ENCODE measurements at places on chromosomes 16 and 17.

GRCh38 chr16:81996664-81997509 lies 14.4 kb downstream of the SDR42E1 start:
- DNase-seq, result no peak

GRCh38 chr17:55962951-55963401 lies 190.3 kb upstream of the ANKFN1 start:
- no peak for DNase-seq

GRCh38 chr17:49148171-49148570 lies 15.6 kb downstream of the B4GALNT2 start:
- DNase-seq, result no peak

- DNase-seq, result peak; percentile 22
These were observed 2.0 kb downstream of the HAS3 start for GRCh38 chr16:69107316-69107962.

GRCh38 chr17:15031975-15032374 lies 233.2 kb downstream of the PMP22 start:
- no peak for DNase-seq

- no peak for DNase-seq
These were observed 46.3 kb downstream of the COG7 start for GRCh38 chr16:23406546-23407240.

- peak; percentile 81 for DNase-seq
These were observed 34.7 kb downstream of the SBK1 start for GRCh38 chr16:28326881-28327610.

- DNase-seq, result no peak
These were observed 5.0 kb downstream of the LSM12 start for GRCh38 chr17:44061446-44061845.

DNA sequence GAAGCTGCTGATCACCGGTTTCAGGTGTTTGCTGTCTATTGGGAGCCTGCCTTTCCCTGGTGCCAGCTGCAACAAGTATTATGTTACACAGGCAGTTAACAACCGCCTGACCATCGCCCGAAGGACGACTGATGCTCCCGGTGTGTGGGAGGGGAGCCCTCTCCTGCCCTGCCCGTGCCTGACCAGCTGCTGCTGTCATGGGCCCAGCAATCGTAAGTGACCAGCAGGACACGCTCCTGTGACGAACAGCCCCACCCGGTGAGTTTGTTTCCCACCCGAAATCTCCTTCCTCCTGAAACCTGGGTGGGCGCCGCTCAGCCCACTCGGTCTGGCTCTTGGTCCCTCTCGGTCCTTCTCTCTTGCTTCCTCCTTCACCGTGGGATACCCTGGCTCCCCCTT lies 17.9 kb upstream of the UBE2I start:
- DNase-seq, result no peak

- no peak for DNase-seq
These were observed 22.3 kb downstream of the SEZ6 start for GRCh38 chr17:28983286-28984230.

- no peak for DNase-seq
These were observed 109.6 kb downstream of the KCNJ2 start for GRCh38 chr17:70278844-70279462.

- no peak for DNase-seq
These were observed 669.0 kb upstream of the CA10 start for GRCh38 chr17:52827526-52827925.

DNA sequence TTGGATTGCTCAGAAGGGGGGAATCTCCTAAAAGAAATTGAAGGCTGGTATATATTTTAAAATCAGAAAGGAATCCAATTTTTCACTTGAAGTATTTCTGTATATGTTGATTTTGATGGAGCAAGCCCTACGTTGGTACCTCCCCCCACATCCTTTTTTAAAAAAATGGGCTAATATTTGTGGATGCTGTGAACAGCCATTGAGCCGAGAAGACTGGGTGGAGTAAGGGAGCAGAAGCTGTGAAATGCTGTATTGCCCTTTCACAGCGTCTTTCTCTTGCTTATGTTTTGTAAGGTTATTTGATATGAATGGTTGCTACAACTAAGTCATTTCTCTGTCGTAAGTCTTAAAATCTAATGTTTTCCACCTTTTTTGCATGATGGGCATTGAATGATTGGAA lies 2.3 kb downstream of the PAFAH1B1 start:
- DNase-seq, result no peak

DNA sequence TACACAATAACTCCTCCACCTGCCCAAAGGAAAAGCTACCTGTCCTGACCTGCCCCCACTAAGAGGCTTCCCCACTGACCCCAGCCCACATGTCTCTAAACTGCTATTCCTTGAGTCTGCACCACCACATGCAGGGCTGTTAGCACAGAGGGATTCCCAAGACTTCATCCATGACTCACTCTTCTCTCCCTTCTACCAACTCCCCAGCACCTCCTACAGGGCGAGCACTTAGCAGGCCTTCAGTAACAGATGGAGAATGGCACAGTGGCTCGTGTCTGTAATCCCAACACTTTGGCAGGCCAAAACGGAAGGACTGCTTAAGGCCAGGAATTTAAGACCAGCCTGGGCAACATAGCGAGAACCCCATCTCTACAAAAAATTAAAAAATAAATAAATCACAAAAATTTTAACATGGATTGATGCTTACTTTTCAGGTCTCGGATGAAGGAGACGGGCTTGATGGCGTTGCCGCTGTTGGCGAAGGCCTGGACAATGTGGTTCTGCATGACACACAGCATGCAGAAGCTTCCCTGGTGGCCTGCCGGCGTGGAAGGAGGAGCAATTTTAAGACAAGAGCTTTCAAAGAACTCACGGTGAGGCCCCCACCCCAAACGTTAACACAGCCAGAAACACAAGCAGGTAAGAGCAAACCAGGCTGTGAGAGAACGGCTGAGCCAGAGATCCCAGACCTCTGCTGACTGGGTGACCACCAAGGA lies 12.0 kb downstream of the USP36 start:
- peak; percentile 27 for DNase-seq

DNA sequence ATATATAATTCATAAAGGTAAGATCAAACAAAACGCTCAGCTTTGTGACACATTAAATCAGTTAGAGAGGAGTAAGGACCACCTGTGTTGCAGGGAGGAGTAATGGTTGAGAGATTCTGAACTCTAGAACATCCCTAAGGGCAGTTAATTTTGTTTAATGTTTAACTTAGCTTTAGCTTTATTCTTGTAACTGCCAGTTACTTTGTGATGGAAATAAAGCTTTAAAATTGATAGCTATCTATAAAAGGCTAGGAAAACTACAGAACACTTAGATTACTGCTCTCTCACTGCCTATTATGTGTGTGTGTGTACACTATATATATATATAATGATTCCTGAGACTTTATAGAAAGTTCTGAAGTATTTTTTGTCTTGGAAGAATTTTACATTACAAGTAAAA lies 37.8 kb downstream of the PTRH2 start:
- DNase-seq, result no peak

Measured in stimulated activated CD4-positive, alpha-beta T cell treated with anti-CD3 and anti-CD28 coated beads, Interleukin-15, amount 100 ng/mL, for 24 hours (primary cell).